ENCODE measurements at places on chromosomes 5 and 9. TPM values are rescaled to one million over a fixed set of nuclear protein-coding genes. Genes with fewer than 3 reads are reported as not detected.

The BDP1 gene
- 29.2 TPM for total RNA-seq

The RASGEF1C gene
- not detected for total RNA-seq

The ELAVL2 gene
- not detected for total RNA-seq

The PRR16 gene
- 25.5 TPM for total RNA-seq

The NOXA1 gene
- total RNA-seq: 9.6 TPM

The AGTPBP1 gene
- 38.3 TPM for total RNA-seq

The NDUFS6 gene
- total RNA-seq: 26.5 TPM

The FOXD4L3 gene
- total RNA-seq: not detected

The PRDM9 gene
- total RNA-seq: not detected

The SH3TC2 gene
- 1.9 TPM for total RNA-seq

The MAMDC2 gene
- 25.4 TPM for total RNA-seq

The LHX2 gene
- total RNA-seq: not detected

The ZFP62 gene
- total RNA-seq: 12.2 TPM

The PHF24 gene
- total RNA-seq: 0.27 TPM

The ACER2 gene
- total RNA-seq: 7.3 TPM

The CCDC69 gene
- 39.1 TPM for total RNA-seq

The WASHC1 gene
- 1.8 TPM for total RNA-seq

The SLCO4C1 gene
- 0.35 TPM for total RNA-seq

The HACD4 gene
- 8.4 TPM for total RNA-seq

The PGGT1B gene
- 16.6 TPM for total RNA-seq

The SPIN1 gene
- total RNA-seq: 81.2 TPM

The PCDHGB4 gene
- total RNA-seq: 11.6 TPM

The PCDHAC1 gene
- total RNA-seq: 1.2 TPM

The HMCN2 gene
- total RNA-seq: 2.4 TPM

The GPRIN1 gene
- 2.0 TPM for total RNA-seq

The ZDHHC21 gene
- 18.7 TPM for total RNA-seq

The CDH9 gene
- not detected for total RNA-seq

The LEAP2 gene
- 0.49 TPM for total RNA-seq

The FIBCD1 gene
- total RNA-seq: not detected

The SCGB3A2 gene
- not detected for total RNA-seq

The PCYOX1L gene
- 7.3 TPM for total RNA-seq

The KCNV2 gene
- not detected for total RNA-seq

The ANKRD18B gene
- total RNA-seq: not detected

The LCN2 gene
- total RNA-seq: not detected

The MBLAC2 gene
- total RNA-seq: 4.8 TPM

The ZNF366 gene
- 2.2 TPM for total RNA-seq

The CDH12 gene
- total RNA-seq: not detected

The FAM221B gene
- total RNA-seq: not detected

The NR6A1 gene
- 0.71 TPM for total RNA-seq

The BAAT gene
- total RNA-seq: 0.92 TPM

The STPG3 gene
- total RNA-seq: not detected

The NXNL2 gene
- not detected for total RNA-seq

Measured in thoracic aorta (tissue), 2 donors.